ENCODE measurements at places on chromosomes 7 and 10. TPM values are rescaled to one million over a fixed set of nuclear protein-coding genes. Genes with fewer than 3 reads are reported as not detected.

DNA sequence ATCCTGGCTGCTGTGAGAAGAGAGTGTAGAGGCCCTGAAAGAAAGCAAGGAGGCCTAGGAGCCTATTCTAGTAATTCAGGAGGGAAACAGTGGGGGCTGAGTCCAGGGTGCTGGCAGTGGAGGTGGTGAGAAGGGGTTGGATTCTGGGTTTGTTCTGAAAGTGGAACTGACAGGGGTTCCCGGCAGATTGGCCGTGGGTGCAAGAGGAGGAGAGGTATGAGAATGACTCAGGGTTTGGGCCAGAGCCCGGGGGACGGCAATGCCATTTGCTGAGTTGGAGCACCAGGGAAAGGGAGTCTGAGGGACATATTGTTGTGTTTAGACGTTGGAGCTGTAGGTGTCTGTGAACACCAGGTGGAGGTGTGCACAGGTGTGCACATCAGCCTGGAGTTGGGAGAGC lies 38.5 kb downstream of the NPTX2 start:
- ATAC-seq = no peak

DNA sequence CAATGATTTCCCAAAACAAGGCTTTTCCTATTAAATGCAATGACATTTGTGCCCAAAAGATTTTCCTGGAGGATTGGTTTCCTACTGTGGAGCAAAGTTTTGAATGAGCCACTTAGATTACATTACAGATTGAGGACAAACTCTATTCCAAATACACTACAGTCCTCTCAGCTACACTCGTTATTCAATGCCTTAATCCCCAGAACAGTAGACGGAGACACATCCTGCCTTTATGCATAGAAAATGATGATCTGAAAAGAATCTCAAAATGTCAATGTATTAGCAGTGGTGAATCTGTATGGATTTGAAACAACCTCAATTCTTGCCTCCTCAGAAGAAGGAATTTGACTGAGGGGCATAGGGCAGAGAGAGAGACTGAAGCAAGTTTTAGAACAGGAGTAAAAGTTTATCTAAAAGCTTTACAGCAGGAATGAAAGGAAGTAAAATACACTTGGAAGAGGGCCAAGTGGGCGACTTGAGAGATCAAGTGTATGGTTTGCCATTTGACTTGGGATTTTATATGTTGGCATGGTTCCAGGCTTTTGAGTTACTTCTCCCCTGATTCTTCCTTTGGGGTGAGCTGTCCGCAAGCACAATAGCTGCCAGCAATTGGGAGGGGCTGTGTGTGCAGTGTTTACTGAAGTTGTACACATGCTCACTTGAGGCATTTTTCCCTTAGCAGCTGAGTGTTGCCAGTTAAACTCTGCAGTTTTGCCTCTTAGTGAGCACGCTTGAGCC lies 891.9 kb upstream of the MBL2 start:
- ATAC-seq = peak; percentile 91

- no peak for ATAC-seq
These were observed 228.5 kb downstream of the SORCS1 start for GRCh38 chr10:106935978-106936451.

GRCh38 chr10:25522946-25523608 lies 348.3 kb downstream of the GPR158 start:
- ATAC-seq = no peak

DNA sequence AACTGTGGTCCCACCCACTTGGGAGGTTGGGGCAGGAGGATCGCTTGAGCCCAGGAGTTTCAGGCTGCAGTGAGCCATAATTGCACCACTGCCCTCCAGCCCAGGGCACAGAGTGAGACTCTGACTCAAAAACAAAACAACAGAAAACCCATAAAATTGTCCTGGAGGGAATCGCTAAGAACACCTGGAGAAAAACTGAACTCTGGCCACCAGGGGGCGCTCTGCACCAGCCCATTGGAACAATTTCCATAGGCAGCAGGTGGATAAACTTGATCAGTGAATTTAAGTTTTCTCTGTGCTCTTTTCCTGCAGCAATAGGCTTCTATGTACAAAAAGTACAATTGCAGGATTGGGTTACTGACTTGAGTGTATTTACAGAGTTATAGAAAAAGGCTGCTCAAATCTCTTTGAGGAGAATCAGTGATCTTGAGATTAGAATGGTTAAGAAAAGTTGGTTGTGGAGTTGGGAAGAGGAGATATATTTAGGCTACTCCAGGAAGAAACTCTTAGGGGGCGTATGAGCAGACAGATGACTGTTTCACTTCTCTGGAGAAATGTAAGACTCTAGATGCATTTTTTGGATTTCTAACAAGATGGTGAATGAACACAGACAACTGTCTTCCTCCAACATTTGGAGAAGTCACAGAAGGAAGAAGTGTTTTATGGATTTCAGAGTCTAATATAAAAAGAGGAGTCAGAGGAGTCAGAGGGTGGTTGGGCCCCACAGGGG lies 274.9 kb upstream of the GALNT17 start:
- ATAC-seq = peak; percentile 46

DNA sequence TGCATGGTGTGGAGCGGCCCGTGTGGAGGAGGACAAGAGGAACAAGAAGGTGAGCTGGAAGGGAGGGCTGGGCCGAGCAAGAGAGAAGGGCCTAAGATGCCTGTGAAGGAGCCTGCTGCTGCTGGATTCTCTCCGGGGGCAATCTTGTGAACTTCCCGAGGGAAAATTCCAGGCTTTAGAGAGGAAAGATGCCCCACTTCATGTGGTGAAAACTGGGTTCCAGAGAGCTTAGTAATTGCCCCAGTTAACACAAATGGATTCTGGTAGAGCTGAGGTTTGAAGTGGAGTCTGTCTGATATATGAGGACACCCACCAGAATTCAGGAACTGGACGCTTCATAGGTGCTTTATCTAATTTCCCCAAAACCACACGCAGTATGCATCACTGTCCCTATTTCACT lies 114.1 kb upstream of the ZMIZ1 start:
- no peak for ATAC-seq

DNA sequence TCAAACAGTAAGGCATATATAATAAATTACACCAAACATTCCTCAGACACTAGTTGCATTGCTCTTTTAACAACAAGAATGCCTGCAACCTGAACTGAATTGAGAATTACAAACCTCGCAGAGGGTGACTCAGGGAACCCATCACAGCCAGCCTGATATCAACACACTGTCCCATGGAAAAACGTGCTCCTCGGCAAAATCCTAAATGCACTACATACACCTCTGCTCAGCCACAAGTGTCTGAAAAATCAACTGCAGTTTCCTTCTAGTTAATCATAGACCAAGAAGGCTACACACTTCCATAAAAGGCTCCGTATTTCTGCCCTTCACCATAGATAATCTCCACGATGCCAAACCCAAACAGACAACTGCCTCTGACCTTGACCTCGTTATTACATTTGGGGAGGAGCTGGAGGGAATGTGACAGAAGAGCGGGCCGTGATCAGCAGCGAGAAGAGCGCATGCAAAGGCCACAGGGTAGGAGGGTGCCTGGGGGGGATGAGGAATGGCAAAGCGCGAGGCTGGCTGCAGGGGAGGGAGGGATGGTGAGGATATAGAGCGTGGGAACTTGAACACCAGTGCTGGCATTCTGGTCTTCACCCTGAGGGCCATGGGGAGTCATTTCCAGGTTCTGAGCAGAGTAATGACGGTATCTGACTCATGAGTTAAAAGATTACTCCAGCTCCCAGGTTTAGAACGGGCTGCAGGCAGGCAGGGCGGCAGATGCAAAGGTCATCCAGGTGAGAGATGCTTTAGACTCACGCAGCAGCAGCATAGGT lies 201.9 kb upstream of the FRMD4A start:
- ATAC-seq = no peak

- ATAC-seq = no peak
These were observed 4.9 kb upstream of the FAM53B start for GRCh38 chr10:124748953-124749645.

DNA sequence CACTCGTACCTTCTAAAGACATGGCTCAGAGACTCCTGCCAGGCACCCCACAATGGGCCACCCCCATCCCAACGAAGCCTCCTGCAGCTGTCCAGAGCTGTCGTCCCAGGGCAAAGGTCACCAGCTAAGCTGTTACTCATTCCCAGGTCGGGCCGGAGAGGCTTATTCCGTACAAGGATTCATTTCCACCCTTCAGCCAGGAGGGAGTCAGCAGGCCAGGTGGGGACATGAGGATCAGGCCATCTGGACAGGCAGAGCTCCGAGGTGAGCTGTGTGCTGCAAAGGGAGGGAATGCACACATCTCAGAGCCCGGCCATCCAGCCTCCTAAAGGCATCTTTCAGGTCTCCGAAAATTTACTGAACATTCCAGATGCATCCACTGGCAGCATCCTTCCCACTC lies 63.9 kb upstream of the NANOS1 start:
- no peak for ATAC-seq

DNA sequence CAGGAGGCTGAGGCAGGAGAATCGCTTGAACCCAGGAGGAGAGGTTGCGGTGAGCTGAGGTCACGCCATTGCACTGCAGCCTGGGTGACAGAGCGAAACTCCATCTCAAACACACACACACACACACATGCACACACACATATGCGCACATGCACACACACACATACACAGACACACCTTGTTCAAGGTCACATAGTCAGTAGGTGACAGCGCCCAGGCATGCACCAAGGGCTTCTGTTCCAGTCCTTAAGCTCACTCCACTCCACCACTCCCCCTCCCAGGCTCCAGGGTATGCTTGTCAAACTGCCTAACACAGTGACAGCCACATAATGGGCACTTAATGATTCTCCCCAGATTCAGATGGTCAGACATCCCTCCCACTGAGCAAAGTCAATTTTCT lies 37.0 kb downstream of the KCNMA1 start:
- peak; percentile 25 for ATAC-seq

ADIRF gene
- total RNA-seq = 58.1 TPM

RBP3 gene
- 0.19 TPM for total RNA-seq

GLI3 gene
- total RNA-seq = 1.6 TPM

HTR7 gene
- 0.56 TPM for total RNA-seq

CFAP43 gene
- 1.4 TPM for total RNA-seq
